ENCODE measurements at places on chromosomes 5 and 9. TPM values are rescaled to one million over a fixed set of nuclear protein-coding genes. Genes with fewer than 3 reads are reported as not detected.

IRGM gene
- not detected for total RNA-seq

ZNF483 gene
- total RNA-seq: 1.2 TPM

IFNA21 gene
- total RNA-seq: not detected

ORM2 gene
- not detected for total RNA-seq

AK1 gene
- total RNA-seq: 32.6 TPM

WNT8A gene
- not detected for total RNA-seq

FGF1 gene
- 15.5 TPM for total RNA-seq

CLIC3 gene
- total RNA-seq: not detected

ABO gene
- not detected for total RNA-seq

MXD3 gene
- total RNA-seq: 121 TPM

ADAMTS13 gene
- 0.24 TPM for total RNA-seq

DBH gene
- total RNA-seq: not detected

PCDHGB3 gene
- total RNA-seq: not detected

DNA sequence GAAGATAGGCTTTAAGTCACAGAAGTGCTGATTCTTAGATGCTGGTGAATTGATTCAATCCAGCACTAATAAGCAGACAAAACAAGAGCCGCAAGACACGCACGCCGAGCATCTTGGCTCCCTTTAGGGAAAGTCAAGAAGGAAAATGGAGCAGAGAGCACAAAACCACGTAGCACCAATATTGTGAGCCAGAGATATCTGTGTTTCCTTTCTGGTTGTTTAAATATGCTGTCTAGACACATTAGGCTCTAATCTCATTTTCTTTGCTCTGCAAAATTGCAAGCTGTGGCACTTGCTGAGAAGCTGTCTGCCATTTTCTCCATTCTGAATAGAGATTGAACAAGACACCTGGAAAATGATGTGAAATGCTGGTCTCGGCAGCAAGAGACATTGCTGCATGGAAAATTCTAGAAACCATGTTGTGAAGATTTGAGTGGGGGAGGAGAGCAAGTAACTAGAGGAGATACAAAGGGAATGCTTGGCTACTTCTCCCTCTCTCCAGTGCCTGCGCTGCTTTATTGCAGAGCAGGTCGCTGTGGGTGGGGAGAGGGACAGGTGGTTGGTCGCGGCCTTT, 336.3 kb downstream of the MED10 start:
- DNase-seq: no peak

DNA sequence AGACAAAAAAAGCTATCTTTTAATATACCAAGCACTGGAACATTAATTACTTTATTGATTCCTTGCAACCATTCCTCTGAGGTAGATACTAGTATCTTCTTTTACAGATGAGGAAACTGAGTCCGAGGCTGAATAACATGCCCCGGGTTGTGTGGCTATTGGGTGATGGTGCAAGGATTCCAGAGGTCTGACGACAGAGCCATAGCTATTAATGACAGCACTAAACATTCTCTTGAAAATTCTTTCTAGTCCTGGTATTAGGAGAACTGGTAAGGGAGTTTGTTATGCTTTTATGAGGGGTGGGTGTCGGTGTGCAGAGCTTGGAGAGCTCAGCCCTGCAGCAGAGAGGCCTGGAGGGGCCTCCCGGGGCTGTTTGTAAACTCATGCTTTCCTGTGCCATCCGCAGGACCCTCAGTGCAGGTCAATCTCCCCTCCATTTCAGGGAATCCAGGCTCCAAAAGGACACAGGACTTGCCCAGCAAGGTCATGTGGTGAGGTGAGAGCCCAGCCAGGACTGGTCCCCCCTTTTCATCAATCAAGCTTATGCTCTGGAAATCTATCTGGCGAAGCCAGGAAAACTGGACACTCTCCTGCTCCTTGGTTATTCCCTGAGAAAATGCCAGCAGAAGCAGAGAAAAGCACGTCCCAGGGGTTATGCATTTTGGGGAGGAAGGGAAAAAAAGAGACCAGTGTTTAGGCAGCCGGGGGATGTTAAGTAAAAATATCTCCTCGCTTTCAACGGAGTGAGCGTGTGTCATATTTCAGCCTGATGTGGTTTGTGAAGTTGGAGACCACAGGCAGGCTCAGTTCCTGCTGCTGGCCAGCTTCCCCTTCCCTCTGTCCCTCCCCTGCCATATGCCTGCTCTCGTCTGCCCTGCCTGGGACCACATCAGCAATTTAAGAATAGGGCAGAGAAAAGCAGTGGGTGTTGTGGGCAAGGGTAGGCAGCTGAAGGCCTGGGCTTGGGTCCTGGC, 3.7 kb downstream of the GSN start:
- peak; percentile 55 for DNase-seq

DNA sequence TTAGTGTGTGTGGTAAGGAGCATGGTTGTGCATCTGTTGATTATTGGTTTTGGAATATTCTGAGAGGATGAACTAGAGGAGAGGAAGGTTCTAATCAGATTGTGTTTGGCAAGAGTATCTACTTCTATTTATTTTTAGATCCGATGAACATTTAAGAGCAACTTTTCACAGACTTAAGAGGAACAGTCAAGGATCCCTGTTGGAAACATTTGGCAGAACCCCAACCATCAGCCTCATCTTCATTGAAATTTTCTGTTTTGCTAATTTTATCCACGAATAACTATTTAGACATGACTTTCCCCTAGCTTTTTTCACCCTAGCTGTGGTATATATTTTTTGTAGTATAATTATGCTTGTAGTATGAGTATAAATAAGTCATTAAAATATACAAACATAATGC, 868.5 kb downstream of the MAT2B start:
- DNase-seq: no peak

GRCh38 chr5:163916861-163917260, 411.4 kb downstream of the MAT2B start:
- DNase-seq: no peak

- DNase-seq: no peak
These were observed 19.9 kb upstream of the IER5L start for GRCh38 chr9:129197978-129198318.

- no peak for DNase-seq
These were observed 5.1 kb upstream of the ELAVL2 start for GRCh38 chr9:23830929-23831730.

GRCh38 chr5:72465601-72466563, 41.3 kb downstream of the ZNF366 start:
- DNase-seq: no peak

DNA sequence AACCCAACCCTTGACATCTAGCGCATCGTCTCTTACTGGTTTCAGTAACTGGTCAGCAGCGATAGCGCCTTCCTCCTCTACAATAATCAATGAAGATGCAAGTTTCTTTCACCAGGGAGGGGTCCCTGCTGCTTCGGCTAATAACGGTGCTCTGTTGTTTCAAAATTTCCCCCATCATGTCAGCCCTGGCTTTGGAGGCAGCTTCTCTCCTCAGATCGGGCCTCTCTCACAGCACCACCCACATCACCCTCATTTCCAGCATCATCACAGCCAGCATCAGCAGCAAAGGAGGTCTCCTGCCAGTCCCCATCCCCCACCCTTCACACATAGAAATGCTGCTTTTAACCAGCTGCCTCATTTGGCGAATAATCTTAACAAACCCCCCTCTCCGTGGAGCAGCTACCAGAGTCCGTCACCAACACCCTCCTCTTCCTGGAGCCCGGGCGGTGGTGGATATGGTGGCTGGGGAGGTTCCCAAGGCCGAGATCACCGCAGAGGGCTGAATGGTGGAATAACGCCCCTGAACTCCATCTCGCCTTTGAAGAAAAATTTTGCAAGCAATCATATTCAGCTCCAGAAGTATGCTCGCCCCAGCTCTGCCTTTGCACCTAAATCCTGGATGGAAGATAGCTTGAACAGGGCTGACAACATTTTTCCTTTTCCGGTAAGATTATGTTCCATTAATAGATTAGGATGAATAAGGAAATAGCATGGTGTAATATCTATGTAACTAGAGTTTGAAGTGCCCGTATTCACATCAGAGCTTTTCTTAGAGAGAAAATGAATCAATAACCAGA, 2.2 kb downstream of the CPEB4 start:
- DNase-seq: no peak

GRCh38 chr5:53084546-53085255, 24.9 kb downstream of the MOCS2 start:
- no peak for DNase-seq

DNA sequence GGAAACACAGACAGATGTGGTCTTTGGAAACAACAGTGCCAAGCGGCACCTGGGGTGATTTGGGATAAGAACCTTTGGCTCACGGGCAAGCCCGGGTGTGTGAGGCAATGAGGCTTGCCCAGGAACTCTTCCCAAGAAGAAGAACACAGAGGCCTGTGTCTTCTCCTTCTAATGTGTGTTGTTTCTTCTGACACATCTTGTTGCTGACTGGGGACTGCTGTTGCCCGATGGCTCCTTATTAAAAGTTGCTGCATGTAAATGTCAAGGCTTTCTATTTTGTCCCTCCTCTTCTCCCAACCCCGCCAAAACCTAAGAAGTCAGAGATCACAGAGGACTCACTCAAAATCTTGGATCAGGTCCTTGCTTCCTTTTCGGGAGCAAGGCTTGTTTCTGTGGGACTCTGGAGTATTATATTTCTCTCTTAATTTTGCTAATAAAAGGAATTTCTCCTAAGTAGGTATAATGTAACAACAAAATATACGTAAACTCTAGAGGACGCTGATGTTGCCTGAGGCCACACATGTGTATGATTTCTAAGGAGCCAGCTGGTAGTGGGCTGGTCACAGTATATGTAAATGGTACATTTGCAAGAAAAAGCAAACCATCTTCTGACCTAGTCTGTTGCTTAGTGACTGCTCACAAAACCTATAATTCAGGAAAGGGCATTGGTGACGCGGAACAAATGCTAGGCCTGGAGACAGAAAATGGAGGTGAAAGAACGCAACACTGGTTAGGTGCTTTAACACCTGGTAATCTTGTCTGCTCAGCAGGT, 232.5 kb downstream of the GADD45G start:
- DNase-seq: no peak

DNA sequence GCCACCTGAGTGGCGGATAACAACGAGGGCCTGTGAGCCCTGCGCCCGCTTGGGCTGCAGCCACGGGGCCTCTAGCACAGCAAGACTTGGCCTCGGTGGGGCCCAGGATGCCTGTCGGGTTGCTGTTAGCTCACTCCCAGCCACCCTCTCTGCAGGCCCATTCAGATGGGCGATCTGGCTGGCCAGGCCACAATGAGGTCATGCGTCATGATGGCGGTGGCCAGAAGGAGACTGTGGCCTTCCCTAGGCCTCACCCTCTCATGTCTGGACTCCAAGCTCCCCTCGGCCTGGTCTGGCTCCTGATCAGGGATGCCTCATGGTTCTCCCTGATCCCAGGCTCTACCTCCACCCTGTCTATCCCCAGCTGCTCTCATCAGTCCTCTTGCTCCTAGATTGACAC, 19.0 kb upstream of the TCOF1 start:
- DNase-seq: no peak

DNA sequence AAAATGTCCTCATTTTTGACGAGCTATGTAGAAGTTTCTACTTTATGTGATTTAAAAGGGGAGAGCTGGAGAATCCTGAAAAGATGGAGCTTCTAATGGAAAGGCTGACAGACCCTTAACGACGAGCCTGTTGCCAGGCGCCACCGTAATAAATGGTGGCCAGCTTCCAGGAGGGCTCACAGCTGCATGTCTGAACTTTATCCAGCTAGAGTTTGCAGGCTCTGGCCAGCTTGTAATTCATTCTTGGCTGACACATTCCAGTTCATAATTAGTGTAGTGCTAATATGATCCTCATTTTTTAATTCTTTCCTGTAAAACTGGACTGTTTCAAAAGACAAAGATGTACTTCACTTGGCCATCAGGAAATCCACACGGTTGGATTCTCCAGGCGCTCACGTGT, 246.7 kb downstream of the GAS1 start:
- DNase-seq: no peak

GRCh38 chr9:35940458-35941407, 17.2 kb downstream of the OR2S2 start:
- no peak for DNase-seq

GRCh38 chr5:89584339-89584956, 701.5 kb upstream of the MEF2C start:
- DNase-seq: peak; percentile 53

GRCh38 chr9:73370053-73370452, 218.4 kb downstream of the ANXA1 start:
- DNase-seq: no peak

GRCh38 chr5:166373817-166374216, 1917.6 kb upstream of the WWC1 start:
- DNase-seq: no peak

GRCh38 chr9:108047264-108047663, 557.7 kb upstream of the KLF4 start:
- DNase-seq: no peak

GRCh38 chr5:2901096-2901495, 149.6 kb upstream of the IRX2 start:
- no peak for DNase-seq

- DNase-seq: no peak
These were observed 91.8 kb downstream of the PRDM6 start for GRCh38 chr5:123180676-123181393.

GRCh38 chr5:9156282-9156681, 389.6 kb downstream of the SEMA5A start:
- peak; percentile 77 for DNase-seq

- no peak for DNase-seq
These were observed 46.2 kb downstream of the NTNG2 start for GRCh38 chr9:132207839-132208615.

DNA sequence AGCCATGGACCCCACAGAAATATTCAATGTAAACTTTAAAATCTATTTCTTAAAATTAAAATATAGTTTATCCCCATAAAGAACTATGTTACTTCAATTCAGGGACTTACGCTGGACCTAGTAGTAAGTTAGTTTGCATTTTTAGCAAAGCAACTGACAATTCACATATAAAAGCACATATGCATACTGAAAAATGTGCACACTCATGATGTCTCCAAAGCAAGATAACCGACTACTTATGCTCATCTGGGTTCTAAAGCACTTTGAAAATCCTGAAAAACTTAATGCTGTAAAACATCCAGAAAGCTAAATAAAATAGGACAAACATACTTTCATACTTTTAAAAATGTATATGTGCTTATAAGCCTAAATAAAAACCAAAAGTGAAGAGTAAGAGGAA, 264.4 kb upstream of the GAS1 start:
- DNase-seq: no peak

All from SJSA1 (cell line).